GM12892 (cell line): ENCODE measurements at places on chromosomes 6 and 20.

GRCh38 chr6:123169774-123170095, 173.7 kb downstream of the CLVS2 start:
- no peak for DNase-seq

DNA sequence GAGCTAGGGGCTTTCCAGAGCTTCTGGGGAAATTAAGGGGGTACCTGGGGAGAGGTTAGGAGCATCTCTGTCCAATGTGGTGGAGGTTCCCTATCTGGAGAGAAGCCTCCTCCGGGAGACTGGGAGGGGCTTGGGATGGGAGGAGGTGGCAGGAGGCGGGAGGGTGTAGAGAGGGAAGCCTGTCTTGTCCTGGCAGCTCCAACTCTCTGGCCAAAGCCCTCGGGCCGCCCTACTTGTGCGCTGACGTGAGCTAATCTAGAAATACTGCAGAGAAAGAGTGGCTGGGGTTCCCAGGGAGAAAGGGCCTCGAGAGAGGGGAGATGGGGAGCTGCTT, 1.6 kb upstream of the SLC32A1 start:
- no peak for DNase-seq

GRCh38 chr20:25044261-25044560, 13.7 kb downstream of the ACSS1 start:
- DNase-seq, result no peak

DNA sequence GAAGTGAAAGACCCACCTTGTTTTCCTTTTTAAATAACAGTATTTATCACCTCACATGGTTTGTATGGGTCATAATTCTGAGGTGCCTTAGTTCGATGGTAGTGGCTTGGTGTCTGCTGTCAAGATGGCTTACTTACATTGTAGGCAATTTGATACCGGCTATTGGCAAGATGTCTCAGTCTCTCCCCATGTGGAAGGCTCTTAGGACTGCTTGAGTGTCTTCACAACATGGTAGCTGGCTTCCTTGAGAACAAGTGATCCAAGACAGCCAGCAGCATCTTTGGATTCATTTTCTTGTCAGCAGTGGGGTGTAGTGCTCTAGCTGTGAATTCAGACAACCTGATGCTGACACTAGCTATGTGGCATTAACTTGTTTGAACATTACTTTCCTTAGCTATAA, 70.1 kb downstream of the CBFA2T2 start:
- no peak for DNase-seq

DNA sequence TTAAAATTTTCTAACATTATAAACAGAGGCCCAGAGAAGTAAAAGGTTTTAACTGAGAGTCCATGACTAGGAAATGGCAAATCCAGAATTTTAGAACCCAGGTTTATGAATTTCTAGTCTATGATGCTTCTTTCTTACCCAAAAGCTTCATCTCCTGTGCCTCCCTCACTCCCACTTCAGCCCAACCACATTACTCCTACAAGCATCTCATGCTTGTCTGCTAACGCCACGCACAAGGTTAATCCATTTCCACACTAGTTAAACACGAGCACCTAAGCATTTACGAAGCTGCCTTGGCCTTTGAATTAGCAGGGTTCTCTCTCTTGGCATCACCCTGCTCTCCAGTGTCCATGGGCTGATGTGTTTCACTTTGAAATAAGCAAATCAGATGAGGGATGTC, 32.0 kb downstream of the TNFRSF21 start:
- no peak for DNase-seq

- DNase-seq, result no peak
Observed at GRCh38 chr6:37115236-37115895, 54.6 kb upstream of the PIM1 start.

GRCh38 chr6:143596866-143597265, 80.9 kb upstream of the PHACTR2 start:
- DNase-seq, result no peak

DNA sequence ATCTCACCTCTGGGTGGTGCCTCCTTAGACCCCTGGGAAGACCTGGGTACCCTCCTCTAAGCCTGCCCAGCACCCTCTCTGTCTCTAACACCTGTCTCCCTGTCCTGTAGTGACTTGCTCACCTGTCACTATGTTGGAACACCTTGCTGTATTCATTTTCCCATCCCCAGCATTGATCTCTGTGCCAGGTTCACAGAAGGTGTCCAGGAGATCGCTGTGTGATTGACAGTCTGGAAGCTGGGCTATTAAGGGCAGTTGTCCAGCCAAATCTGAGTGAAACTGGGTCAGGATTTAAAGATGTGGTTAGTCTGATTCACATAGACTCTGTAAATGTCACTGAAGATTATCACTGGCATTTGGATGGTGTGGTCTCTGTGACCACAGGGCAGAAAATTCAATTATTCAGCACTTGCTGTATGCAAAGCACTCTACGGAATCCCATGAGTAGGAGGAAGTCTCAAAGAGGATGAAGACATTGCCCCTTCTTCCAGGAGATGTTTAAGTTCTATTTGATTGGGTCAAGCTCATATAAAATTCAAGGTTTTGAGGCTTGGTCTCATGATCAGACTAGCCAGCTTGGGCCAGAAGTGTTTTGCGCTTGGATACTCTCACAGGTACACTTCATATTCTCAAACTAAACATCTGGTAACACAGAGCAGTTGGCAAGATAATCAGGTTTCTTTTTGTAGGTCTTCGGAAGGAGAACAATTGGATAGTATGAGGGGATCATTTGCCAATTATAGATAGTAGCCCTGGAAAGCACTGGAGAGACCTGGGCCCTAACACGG, 57.8 kb upstream of the TAGAP start:
- DNase-seq, result no peak

- no peak for DNase-seq
Observed at GRCh38 chr20:47699818-47700217, 85.5 kb downstream of the SULF2 start.

GRCh38 chr6:80940571-80940970, 811.9 kb downstream of the TENT5A start:
- no peak for DNase-seq
